ENCODE measurements at places on chromosomes 7 and 10. TPM values are rescaled to one million over a fixed set of nuclear protein-coding genes. Genes with fewer than 3 reads are reported as not detected.

HABP2 gene
- not detected for total RNA-seq

PSMA2 gene
- 653 TPM for total RNA-seq

CHST15 gene
- total RNA-seq: 4.0 TPM

IFIT2 gene
- total RNA-seq: 4.0 TPM

DNA sequence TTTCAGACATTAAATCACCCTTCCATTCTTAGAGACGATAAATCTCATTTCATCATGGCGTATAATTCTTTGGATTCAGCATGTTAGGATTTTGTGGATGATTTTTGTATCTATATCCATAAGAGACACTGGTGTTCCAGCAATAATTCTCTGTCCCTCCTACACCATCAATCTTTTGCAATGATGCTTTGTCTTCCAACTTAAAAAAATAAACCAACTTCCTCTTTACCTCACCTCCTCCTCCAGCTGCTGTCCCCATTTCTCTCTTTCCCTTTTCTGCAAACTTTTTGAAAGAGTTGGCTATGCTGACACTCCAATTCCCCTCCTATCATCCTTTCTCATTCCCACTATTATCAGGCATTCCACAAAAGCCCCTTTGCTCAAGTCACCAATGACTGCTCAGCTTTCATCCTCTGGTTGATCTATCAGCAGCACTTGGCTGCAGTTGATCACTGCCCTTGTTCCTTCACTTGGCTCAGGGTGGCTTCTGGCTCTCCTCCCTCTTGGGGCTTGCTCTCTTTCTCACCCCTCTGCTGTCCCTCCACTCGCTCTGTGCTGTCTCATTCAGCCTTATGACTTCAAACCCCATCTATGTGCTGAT lies 130.0 kb downstream of the ARHGAP22 start:
- no peak for DNase-seq

Measured in H4 (cell line).